ENCODE measurements at places on chromosomes 2 and 18. TPM values are rescaled to one million over a fixed set of nuclear protein-coding genes. Genes with fewer than 3 reads are reported as not detected.

The GLB1L gene
- total RNA-seq, result 12.4 TPM

The WNT6 gene
- total RNA-seq, result 48.4 TPM

The ADCYAP1 gene
- total RNA-seq, result not detected

The PLGLB2 gene
- total RNA-seq, result 6.7 TPM

The CELF4 gene
- total RNA-seq, result not detected

The NOP58 gene
- 52.9 TPM for total RNA-seq

The UPP2 gene
- total RNA-seq, result not detected

The TMEM200C gene
- not detected for total RNA-seq

The MAL gene
- 88.3 TPM for total RNA-seq

The ESPNL gene
- total RNA-seq, result not detected

The HOXD8 gene
- 19.5 TPM for total RNA-seq

The OSBPL1A gene
- total RNA-seq, result 108 TPM

The GREB1L gene
- total RNA-seq, result 7.0 TPM

The G6PC2 gene
- not detected for total RNA-seq

The ZNF521 gene
- 35.0 TPM for total RNA-seq

The KIF1A gene
- 82.2 TPM for total RNA-seq

The ANKRD30BL gene
- not detected for total RNA-seq

The ORMDL1 gene
- total RNA-seq, result 88.6 TPM

The FAM228A gene
- 5.0 TPM for total RNA-seq

The ASB1 gene
- 26.0 TPM for total RNA-seq

The DIPK1C gene
- total RNA-seq, result 1.5 TPM

The GATA6 gene
- 4.2 TPM for total RNA-seq

The GALR1 gene
- 0.87 TPM for total RNA-seq

The CCT4 gene
- total RNA-seq, result 77.0 TPM

The SRD5A2 gene
- total RNA-seq, result not detected

All from tibial nerve (tissue), 4 donors.